ENCODE measurements at places on chromosomes 7 and 10.

DNA sequence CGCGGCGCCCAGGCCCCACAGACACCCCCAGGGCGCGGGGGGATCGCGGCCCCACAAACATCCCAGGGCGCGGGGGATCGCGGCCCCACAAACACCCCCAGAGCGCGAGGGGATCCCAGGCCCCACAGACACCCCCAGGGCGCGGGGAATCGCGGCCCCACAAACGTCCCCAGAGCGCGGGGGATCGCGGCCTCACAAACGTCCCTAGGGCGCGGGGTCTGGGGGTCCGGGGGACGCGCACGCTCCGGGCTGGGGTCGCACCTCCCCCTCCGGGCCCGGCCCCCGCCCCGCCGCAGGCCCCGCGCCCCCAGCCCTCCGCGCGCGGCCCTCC, 382 bp downstream of the DIP2C start:
- no peak for DNase-seq

- no peak for DNase-seq
These were observed 73.1 kb downstream of the CDC123 start for GRCh38 chr10:12269056-12269455.

- DNase-seq: no peak
These were observed 15.2 kb downstream of the PDGFA start for GRCh38 chr7:504221-505111.

- DNase-seq: no peak
These were observed 100.5 kb downstream of the CXCL12 start for GRCh38 chr10:44284198-44285084.

GRCh38 chr7:149302222-149302621, 40.2 kb downstream of the ZNF783 start:
- DNase-seq: no peak

DNA sequence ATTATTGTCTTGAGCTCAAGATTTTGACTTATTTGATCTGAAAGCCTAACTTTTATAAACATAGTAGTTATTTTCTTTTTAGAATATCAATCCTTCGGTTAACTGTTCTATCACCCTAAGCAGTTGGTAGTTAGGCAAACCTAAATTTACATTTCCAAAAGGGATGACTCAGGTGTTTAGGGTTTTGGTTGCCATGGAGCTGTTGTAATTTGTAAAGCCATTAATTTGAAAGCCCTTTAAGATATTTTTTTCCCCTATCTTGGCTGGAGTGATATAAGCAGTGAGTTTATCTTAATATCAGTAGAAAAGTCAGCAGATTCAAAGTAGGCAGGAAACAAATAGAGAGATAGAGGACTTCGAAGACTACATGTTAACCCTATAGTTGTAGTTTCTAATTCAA, 1472.6 kb upstream of the CELF2 start:
- no peak for DNase-seq

DNA sequence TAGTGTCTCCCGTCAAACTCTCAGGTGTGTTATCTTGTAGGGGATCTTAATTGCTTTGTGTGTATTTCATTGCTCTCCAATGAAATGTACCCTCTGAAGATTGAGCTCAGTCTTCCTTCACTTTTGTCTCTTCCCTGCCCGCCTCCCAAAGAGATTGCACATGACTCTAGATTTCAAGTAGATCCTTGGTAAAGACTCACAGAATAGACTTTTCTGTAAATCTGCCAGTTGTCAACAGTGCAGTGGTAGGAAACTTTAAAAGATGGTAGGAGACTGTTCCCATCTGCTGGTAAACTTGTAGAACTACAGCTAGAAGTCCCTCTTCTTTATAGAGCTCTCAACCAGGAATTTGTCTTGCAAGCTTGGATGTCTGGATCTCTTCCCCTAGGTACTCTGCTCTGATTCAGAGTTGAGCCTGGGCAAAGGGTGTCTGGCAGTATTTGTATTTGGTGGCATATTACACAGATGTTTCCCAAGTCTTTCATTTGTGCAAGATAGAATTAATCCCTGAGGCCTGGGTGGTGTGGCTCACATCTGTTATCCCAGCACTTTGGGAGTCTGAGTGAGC, 9.6 kb downstream of the CCL26 start:
- no peak for DNase-seq

GRCh38 chr7:36724996-36725395, 702 bp upstream of the AOAH start:
- DNase-seq: no peak

DNA sequence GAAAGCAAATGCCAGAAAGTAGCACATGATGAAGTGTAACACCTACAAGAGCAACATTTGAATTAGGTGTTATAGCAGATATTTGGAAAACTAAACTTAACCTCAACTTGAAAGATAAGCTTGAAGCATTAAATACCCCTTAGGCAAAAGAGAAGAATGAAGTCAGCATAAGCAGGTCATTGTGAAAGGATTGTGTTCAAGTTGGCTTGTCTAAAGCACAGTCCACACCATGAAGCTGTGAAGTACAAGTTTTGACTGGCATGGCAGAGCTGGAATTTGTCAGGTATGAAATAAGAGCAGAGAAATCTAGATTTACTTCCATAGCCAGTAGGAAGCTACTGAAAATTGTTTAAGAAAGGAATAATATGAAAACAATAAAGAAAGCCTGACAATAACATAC, 480.3 kb upstream of the POT1 start:
- DNase-seq: no peak

DNA sequence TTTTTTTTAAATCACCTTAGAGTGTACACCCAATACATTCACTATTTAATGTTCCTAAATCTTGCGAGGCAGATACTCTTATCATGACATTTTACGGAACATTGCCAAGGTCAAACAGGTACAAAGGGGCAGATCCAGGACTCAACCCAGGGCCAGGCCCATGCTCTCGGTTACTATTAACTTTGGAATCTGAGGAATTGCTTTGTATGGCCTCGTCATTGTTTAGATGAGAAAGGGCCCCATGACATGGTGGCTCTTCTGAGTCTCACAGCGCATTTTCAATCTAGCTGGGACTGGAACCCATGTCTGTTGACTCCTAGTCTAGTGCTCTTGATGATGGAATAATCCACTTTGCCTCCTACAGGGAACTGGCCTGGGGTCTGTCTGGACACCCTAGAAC, 59.1 kb downstream of the GATA3 start:
- DNase-seq: no peak

GRCh38 chr7:93016681-93017381, 100.9 kb downstream of the SAMD9 start:
- no peak for DNase-seq

GRCh38 chr7:27911920-27912319, 172.0 kb downstream of the TAX1BP1 start:
- DNase-seq: no peak

- no peak for DNase-seq
These were observed 28.8 kb downstream of the ABRAXAS2 start for GRCh38 chr10:124830445-124830844.

DNA sequence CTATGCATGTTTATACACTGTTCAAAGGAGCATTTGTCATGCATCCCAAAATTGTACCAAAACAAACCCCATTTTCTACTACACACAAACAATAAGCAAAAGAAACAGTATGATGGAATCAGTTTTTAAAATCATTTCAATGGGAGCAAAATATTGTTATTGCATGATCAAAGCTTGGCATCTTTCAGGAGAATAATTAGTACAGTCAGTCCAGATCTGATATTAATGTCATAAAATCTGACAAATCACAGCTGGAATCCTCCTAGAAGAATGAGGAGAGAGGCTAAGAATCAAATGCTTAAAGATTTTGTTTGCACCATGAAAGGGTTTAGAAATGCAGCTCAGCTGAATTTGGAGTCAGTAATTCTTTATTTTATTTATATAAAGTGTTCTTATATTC, 229.7 kb upstream of the SEMA3E start:
- no peak for DNase-seq

- DNase-seq: no peak
These were observed 134.0 kb upstream of the TCF7L2 start for GRCh38 chr10:112816033-112816430.

- DNase-seq: no peak
These were observed 46.4 kb downstream of the KIAA1217 start for GRCh38 chr10:24255115-24255880.

DNA sequence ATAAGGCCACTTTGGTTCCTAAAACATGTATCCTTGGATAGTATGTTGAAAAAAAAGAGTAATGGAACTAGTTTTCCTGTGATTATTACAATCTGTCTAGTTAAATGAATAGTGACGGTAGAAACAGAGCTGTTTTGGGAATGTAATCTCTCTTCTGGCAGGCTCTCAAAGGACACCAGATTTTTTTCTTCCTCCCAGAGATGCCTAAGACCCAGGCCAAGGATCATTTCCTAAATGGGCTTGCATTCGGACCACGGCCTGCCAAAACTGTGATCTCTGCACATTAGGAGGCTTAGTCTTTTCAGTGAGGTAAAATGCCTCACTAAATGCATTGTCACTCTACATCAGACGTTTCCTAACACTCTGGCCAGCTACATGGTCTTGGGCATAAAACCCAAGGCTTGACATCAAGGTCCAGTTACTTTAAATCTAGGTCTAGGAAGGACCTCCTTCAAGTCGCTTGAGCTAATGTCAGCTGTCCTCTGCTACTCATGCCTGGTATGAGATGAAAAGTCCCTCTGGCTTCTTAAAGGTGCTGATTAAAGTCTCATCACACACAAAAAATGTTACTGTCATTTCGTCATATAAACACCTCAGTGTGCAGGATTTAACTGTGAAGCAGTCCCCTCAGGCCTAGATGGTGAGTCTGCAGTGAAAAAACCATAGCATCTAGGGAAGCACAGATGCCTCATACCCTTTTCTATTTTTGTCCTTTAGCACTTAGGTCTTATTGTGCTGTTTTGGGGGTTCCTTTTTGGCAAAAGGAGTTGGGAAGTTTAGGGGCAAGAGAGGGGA, 47.7 kb downstream of the DLD start:
- DNase-seq: no peak

- no peak for DNase-seq
These were observed 28.8 kb downstream of the PAX2 start for GRCh38 chr10:100774223-100774622.

GRCh38 chr7:88789480-88790064, 6.0 kb downstream of the TEX47 start:
- DNase-seq: no peak

- no peak for DNase-seq
These were observed 56.5 kb downstream of the RBM17 start for GRCh38 chr10:6145166-6145987.

DNA sequence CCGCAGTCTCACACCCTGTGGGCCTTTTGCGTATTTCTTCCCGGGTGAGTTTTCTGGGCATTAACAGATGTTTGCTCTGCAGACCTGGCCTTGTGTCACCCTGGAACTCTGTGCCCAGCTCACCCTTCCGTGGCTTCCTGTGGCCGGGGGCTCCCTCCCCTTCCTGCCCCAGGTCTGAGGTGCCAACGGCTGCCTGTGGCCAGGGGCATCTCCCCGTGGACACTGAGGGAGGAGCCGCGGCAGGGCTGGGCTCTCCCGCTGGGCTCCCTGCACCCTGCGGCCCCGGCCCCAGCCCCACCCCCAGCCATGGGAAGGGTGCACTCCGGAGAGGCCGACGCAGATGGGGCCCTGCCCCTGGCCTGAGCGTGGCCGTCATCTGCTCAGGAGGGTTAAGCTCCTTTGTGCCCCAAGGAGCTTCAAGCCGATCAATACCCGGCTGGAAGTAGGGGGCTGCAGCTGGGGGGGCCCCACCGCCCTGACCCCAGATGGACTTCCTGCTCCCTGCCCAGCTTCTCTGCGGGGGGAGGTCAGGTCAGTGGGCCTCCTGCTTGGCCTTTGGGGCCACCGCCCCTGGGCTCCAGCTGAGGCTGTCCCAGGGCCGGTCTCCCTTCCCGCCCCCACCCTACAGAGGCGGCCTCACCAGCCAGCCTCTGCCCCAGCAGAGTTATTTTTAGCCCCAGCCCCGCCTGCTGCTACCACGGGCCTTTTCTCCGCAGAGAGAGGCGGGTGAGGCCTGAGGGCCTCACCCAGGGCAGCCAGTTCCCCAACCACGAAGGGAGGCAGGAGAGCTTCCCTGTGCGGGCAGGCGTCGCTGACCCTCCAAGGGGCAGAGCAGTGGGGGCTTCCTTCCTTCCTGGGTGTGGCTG, 24.2 kb downstream of the PWWP2B start:
- DNase-seq: peak; percentile 36

- DNase-seq: no peak
These were observed 53.3 kb downstream of the ADCYAP1R1 start for GRCh38 chr7:31105256-31105950.
